ENCODE measurements at places on chromosomes 11 and 22.

- DNase-seq, result no peak
These were observed 887 bp downstream of the TRPC6 start for GRCh38 chr11:101582989-101583250.

GRCh38 chr11:76151556-76152085 lies 54.7 kb downstream of the WNT11 start:
- no peak for DNase-seq

DNA sequence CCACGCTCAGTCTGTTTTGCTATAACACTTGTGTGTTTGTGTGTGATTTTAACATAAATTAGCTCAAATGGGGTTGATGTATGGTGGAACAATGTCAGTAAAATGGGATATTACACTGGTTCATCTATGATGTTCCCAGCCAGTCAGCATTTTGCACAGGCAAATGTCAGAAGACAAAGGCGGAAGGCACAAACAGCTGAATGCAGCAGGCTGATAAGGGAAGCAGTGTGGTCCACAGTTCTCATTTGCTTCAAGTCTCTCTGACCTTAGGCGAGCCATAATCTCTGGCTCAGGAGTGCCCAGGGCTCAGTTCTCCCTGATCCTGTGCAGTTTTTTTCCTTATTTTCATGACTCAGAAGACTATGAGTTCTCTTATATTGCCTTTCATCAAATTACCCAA lies 102.7 kb downstream of the FAR1 start:
- DNase-seq, result no peak

DNA sequence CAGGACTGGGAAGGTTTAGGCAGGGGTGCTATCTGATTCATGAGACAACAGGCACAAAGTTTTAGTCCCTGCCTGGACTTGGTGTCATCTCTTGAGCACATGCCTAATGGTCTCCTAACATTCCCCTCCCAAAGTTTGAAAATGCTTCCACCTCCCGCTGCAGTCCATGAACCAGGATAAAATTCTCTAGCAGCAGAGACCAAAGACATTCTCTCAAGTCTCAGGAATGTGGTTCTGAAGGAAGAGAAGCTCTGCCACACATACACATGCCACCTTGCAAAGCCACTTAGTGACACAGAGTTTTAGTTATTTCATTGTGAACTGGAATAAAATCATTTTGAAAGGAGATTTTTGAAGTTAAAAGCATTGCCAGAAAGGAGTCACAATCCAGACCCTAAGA lies 15.5 kb downstream of the OR51B6 start:
- DNase-seq, result no peak

GRCh38 chr11:9264316-9265210 lies 587 bp downstream of the DENND5A start:
- DNase-seq, result no peak

- no peak for DNase-seq
These were observed 3.0 kb upstream of the GTSE1 start for GRCh38 chr22:46293577-46294260.

DNA sequence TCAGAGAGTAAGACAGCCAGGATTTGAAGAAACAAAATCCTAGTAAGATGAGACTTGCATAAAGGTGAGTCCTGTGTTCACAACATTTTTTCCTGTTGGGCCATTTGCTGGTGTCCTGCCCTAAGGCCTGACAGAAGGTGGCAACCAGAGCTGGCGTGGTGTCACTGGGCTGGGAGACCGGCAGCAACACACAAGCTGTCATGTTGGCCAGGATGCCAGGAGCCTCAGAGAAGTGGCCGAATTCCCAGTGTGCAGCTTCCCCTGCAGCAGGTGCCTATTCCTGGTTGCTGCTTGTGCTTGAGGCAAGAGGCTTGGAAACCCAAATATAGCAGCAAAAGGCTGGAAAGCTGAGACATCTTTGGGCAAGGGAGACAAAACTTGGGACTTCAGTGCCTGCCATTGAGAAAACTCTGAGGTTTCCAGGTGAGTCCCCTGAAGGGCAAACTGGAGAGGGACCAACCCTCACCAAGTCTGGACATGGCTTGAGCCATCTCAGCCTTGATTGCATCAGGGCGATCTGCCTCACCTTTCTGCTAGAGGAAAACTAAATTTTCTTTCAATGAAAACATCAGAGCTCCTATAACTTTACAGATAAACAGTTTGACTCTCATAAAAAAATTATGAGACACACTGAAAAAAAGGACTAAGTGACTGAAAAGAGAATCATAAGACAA lies 25.9 kb downstream of the ALG12 start:
- DNase-seq, result no peak

DNA sequence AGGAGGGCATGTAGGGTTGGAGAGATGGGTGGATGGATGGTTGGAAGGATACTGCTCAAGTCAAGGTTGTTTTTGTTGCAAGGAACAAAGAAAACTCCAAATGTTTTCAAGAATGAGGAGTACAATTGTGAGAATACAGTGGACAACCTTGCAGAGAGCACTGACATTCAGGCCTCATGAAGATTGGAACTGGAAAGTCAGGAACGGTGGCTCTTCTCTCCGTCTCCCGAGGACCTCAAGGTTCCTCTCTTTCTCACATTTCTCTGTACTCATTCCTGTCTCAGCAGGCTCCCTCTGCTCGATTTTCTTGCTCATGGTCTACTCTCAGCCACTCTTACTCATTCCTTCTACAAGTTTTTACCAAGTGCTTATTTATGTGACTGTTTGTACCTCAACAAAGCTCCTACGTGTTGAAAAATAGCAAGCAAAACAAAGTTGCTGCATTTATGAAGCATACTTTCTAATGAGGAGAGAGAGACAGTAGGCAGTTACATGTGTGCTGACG lies 97.6 kb downstream of the SWAP70 start:
- DNase-seq, result no peak

DNA sequence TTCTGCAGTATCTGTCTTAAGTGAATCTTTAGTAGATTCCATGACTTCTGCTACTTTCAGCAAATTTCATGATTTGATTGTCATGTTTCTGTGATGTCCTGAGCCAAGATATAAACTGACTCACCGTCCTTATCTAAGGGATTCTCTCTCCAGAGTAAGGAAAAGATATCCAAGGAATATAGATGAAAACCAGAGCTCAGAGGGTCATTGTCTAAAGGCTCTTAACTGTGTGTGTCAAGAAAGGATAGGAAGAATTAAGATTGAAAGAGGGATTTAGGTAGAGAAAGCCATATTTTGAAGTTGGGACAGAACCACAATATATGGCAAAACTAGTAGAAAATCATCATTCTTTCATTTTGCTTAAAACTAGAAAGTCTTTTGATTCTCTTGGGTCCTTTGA lies 50.7 kb downstream of the PPME1 start:
- DNase-seq, result no peak

DNA sequence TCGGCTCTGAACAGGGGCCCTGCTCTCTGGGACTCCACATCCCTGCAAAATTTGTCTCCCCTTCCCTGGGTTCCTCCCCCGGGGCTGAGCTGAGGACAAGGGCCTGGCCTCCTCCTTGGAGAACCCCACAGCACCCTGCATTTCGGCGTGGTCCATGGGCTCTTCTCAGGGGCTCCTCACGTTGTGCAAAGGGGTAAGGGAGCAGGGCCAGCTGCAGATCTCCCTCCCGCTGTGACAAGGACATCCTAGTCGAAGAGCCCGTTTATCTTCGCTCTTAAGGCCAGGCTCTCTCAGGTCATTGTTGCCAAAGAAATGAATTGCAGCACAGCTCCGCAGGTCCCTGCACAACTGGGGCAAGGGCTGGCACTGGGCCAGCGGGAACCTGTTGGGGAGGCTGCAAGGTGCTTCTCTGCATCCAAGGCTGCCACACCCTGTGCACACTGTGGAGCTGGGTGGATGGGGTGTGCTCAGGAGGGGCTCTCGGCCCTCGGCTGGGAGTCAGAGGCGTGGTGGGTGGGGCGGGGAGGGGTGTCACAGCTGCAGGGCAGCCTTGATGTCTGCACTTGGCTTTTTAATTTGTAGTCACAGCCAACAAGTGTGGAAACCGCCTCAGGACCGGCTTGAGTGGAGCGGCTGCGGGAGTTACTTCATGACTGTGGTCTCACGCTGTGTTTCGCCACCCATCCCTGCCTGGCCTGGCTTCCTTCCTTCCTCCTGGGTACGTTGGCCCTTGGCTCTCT lies 26.6 kb upstream of the SEPTIN5 start:
- DNase-seq, result peak; percentile 32

DNA sequence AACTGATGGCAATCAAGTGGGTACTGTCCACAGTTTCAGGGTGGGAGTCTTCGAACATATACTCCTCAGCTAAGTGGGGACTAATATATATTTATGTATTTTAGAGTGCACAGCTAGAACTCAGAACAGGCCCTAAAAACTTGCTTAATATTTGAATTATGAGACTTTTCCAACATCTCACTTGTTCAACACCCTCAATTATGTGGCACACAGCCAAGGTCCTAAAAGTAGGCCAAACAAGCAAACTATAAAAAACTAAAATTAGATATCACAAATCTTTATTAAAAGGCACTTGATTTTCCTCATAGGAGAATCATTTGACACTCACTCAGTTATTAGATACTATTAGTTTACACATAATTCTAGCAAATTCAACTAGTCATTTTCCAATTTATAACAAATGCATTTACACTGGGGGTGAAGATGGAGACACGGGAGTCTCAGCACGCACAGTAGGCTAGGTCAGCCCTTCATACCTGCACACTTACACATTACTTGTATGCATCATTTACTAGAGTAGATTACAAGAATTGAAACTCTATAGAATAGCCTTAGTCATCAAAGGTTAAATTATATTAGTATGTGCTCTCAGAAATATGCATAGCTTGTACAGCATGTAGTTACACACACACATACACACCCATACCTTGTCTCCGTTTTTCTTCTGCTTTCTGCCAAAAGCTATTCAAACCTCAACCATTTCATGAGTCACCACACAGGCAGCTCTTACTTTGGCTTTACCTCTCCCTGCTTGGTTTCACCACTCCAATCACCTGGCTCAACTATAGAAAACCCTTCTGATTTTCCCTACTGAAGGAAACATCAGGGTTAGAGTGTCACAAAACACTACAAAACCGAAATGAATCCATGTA lies 171.5 kb downstream of the SBF2 start:
- no peak for DNase-seq

GRCh38 chr11:85965202-85965601 lies 103.7 kb downstream of the PICALM start:
- DNase-seq, result no peak

GRCh38 chr22:35510951-35511350 lies 29.7 kb upstream of the RASD2 start:
- DNase-seq, result no peak

- DNase-seq, result no peak
These were observed 5.4 kb upstream of the RANBP1 start for GRCh38 chr22:20110359-20110985.

All from NCI-H510A (cell line).